ENCODE measurements at places on chromosomes 7 and 10. TPM values are rescaled to one million over a fixed set of nuclear protein-coding genes. Genes with fewer than 3 reads are reported as not detected.

GRCh38 chr7:50142425-50143017 is 49.5 kb upstream of the ZPBP start:
- no peak for DNase-seq

- DNase-seq, result no peak
Observed at GRCh38 chr10:97907830-97908229, 58.2 kb downstream of the GOLGA7B start.

Gene SORBS1
- total RNA-seq, result 0.64 TPM

DNA sequence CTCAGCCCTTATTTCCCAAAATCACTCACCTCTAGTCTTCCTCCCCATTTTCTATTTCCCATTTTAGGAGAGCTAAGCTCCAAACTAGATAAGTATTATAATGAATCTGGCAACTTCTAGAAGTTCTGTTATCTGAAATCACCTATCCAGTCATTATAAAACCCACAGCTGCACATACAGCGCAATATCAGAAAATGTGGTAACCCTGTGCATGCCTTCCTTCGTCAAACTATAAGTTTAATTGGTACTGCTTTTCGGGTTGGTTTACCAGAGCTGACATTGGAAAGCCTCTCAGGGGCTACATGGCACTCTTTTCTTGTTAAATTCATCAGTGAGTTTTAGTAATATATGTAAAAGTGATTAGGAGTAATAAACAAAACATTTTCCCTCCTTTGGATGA is 1.6 kb downstream of the LAMB4 start:
- no peak for DNase-seq

DNA sequence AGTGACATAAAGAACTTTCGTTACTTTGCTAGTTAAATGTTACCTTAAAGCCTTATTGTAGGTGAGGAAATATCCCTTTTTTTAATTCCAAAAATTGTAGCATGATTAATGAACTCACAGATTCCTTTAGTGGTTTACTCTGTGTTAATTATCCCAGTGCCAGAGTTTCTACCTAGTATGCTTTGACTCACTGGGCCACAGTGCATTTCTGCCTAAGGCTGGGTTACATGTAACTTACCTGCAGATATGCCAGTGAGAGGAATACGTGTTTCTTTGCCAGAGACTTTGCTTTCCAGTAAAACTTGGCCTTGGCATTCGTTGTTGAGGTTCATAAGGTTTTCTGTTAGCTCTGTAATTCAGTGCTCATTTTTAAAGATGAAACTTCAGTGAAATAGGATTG is 380.8 kb upstream of the LRGUK start:
- no peak for DNase-seq

GRCh38 chr10:130105724-130106123 is 4.9 kb downstream of the C10orf143 start:
- no peak for DNase-seq

GRCh38 chr10:50582766-50583762 is 40.7 kb downstream of the SGMS1 start:
- no peak for DNase-seq

GRCh38 chr7:138030679-138031351 is 28.9 kb upstream of the CREB3L2 start:
- DNase-seq, result no peak

DNA sequence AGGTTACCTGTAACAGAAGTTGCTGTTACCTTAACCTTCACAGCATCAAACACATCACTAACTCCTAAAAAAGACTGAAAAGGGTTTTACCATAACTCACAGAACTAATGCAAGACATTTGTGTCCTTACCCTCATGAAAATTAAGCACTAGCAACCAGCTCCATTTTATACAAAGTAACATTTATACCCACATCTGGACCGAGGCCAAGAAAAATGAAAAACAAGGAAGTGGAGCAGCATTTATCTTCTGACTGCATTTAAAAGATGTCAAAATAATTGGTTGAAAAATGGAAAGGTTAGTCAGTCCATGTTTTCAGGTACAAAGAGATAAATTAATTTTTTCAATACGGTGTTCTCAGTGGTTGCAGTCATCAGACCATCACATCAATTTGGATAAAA is 3.1 kb upstream of the RBP4 start:
- DNase-seq, result no peak

- DNase-seq, result no peak
Observed at GRCh38 chr10:90788968-90789367, 68.9 kb downstream of the HTR7 start.

GRCh38 chr10:88066319-88066718 is 202.9 kb downstream of the PTEN start:
- no peak for DNase-seq

DNA sequence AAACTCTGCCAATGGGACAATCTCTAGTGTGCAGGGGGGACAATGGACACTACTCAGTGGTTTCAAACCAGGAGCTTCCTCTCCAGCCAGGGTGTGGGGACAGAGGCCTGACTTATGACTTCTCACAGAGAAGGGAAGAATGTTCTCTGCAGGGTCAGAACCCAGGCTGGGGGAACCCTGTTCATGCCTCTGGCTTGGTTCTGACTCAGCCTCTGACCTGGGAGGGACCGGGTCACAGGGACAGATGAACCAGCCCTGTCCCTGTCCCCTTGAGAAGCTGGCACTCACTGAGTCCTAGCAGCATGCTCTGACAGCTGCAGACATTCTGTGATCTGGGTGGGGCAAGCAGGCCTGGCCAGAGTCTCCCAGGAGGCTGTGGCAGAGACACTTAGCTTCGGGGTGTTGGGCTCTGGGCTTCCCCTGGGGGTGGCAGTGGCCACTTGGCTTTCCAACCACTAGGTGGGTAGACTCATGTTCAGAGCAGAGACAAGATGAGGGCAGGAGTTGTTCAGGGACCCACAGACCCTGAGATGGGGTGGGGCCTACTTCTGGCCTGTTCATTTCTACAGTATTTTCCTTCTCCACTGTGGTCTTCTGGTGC is 13.6 kb downstream of the TSPAN15 start:
- no peak for DNase-seq

DNA sequence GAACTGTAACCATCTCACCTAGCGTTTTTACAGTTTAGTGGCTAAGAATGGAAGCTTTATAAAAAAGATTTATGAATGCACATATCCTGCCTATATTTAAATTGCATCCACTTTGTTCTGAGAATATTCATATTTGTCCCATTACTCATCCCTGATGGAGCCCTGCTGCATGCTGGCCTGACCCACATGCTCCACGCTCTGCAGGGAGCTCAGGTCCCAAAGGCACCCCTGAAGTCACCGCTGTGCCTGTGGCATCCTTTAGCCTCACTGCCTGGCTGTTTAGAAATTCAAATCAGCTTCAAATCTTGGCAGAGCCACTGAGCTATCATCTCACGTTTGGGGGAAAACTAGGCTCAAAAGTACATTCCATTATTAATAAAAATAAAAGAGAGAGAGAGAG is 24.4 kb downstream of the C10orf90 start:
- DNase-seq, result no peak

GRCh38 chr10:101780818-101781654 is 2.2 kb downstream of the NPM3 start:
- peak; percentile 77 for DNase-seq

- no peak for DNase-seq
Observed at GRCh38 chr10:52316500-52316899, 2.4 kb downstream of the DKK1 start.

DNA sequence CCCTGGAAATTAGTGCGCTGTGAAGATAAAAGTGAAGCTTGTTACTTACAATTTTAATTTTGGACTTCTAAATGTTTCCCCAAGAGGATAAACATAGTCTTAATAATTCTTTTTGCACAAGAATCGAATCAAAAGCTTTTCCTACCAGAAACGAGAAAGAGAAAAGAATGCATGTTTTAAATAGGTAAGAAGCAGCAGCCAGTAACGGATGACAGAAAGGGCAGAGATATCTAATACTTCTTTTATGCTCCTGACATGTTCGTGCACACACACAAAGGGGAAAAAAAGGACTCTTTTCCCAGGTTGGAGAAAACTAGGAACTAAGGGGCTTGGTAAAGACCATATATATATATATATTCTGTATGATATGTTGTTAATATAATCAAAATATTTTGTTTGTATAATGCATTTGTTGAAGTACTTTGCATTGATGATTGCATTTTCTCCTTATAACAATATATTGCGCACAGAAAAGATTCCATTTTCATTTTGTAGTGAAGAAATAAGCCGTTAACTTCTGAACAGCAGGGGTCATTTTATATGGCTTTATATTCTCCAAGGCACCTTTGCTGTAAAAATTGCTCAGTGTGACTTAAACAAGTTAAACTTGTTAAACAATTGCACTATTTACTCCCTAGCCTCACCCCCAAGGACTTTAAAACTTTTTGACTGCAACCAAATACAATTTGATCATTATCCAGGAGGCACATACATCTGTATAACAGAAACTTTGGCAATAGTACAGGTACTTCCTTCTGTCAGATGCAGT is 2.2 kb downstream of the PRKAR2B start:
- no peak for DNase-seq

GRCh38 chr10:118692872-118693271 is 61.9 kb downstream of the CACUL1 start:
- DNase-seq, result no peak

DNA sequence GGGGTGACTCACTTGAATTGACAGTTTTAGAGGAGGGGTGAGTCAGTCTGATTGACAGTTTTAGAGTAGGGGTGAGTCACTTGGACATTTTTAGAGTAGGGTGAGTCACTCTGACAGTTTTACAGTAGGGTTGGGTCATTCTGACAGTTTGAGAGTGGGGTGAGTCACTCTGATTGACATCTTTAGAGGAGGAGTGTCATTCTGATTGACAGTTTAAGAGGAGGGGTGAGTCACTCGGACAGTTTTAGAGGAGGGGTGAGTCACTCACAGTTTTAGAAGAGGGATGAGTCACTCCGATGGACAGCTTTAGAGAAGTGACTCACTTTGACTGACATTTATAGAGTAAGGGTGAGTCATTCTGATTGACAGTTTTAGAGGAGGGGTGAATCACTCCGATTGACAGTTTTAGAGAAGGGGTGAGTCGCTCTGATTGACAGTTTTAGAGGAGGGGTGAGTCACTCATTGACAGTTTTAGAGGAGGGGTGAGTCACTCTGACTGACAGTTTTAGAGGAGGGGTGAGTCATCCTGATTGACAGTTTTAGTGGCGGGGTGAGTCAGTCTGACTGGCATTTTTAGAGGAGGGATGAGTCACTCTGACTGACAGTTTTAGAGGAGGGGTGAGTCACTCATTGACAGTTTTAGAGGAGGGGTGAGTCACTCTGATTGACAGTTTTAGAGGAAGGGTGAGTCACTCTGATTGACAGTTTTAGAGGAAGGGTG is 595.9 kb downstream of the DNAJB6 start:
- no peak for DNase-seq

- DNase-seq, result no peak
Observed at GRCh38 chr7:29044554-29044953, 86.4 kb upstream of the TRIL start.

DNA sequence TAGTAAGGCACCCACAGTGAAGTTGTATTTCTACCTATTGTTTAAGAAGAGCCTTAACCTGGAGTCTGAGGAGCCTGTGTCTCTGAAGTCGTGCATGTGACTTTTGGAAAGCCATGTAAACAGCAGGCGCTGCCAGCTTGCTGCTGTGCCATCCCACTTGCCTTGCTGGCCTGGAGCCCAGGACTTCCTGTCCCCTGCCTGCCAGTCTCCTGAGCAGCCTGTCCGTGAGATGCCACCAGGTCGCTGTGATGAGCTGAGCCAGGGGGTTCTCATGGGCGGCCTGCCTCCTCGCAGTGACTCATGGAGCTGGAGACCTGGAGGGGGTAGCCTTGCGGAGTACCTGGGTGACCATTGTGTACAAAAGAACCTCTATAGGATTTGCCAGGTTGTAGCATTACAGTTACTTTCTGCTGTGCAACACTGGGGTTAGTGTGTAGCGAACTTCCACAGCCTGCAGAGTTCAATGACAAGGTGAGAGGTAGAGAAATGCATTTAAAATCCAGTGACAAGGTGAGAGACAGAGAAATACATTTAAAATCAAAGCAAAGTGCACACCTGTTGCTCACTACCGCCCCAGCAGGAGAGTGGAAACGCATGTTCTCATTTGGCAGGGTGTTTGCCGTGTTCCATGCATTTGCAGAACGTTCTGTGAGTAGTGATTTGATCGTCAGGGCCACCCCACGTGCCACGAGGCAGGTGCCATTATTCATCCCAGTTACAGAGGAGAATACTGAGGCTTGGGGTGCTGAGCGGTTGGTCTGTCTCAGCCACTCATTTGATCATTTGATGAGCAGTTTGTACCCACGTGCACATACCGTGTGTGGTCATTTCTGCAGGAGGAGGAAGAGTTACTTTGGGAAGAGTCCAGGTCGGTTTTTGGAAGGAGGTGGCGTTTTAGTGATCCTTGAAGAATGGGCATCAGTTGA is 36.6 kb upstream of the BHLHA15 start:
- no peak for DNase-seq

- DNase-seq, result no peak
Observed at GRCh38 chr10:76302961-76303630, 871.7 kb downstream of the LRMDA start.

DNA sequence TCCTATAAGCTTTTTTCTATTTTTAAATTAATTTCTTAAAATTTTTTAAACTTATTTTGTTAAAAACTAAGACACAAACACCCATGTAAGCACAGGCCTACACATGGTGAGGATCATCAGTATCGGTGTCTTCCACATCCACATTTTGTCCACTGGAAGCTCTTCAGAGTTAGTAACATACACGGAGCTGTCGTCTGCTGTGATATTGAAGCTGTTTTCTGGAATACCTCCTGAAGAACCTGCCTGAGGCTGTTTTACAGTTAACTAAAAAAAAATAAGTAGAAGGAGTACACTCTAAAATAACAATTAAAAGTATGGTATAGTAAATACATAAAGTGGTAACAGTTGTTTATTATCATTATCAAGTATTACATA is 17.7 kb downstream of the KLLN start:
- no peak for DNase-seq

- no peak for DNase-seq
Observed at GRCh38 chr7:34728156-34728555, 70.1 kb downstream of the NPSR1 start.

- no peak for DNase-seq
Observed at GRCh38 chr7:34236057-34236456, 330.7 kb downstream of the BMPER start.

DNA sequence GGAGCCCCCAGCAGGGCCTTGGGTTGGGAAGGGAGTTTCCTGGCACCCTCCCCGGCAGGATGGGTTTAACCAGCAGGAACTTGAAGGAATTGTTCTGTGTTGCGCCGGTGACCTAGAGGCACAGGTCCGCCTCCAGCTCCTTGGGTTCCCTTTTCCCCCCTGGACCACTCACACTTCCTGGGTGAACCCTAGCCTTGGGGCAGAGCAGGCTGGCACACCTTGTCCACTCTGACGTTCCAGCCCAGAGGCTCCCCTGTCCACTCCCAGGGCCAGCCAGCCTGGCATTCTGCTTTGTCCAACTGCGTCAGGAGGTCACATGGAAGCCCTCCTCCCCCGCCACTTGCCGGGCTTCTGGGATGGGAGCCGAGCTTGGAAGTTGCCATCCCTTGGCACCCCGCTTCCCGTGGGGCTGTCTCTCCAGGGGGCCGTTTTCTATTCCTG is 25.8 kb downstream of the TMEM120A start:
- DNase-seq, result no peak

GRCh38 chr7:27619492-27619891 is 43.2 kb downstream of the HIBADH start:
- DNase-seq, result no peak

GRCh38 chr7:92622030-92622429 is 31.8 kb upstream of the FAM133B start:
- DNase-seq, result no peak

Gene CNNM1
- 1.0 TPM for total RNA-seq

- DNase-seq, result no peak
Observed at GRCh38 chr7:158120716-158121115, 466.9 kb downstream of the PTPRN2 start.

GRCh38 chr7:26141077-26141476 is 10.9 kb upstream of the NFE2L3 start:
- DNase-seq, result no peak

GRCh38 chr10:100713859-100714565 is 31.4 kb upstream of the PAX2 start:
- no peak for DNase-seq

Measured in activated naive CD8-positive, alpha-beta T cell treated with anti-CD3 and anti-CD28 coated beads for 36 hours (primary cell).